ENCODE measurements at places on chromosomes 2 and 18. TPM values are rescaled to one million over a fixed set of nuclear protein-coding genes. Genes with fewer than 3 reads are reported as not detected.

Gene CBLN2
- total RNA-seq: 1.1 TPM

Gene CEP68
- 8.2 TPM for total RNA-seq

Gene G6PC2
- not detected for total RNA-seq

Gene CCDC150
- 6.2 TPM for total RNA-seq

Gene ZC3H6
- 4.5 TPM for total RNA-seq

Gene KLHL14
- 0.57 TPM for total RNA-seq

Gene POLR1B
- 17.5 TPM for total RNA-seq

Gene FAM237A
- total RNA-seq: not detected

Gene COL4A3
- total RNA-seq: 0.72 TPM

Measured in hepatocyte (in vitro differentiated cells).